Right ventricle myocardium superior (tissue), 1 donor: ENCODE measurements at places on chromosomes 2 and 18. TPM values are rescaled to one million over a fixed set of nuclear protein-coding genes. Genes with fewer than 3 reads are reported as not detected.

The OTOS gene
- total RNA-seq = not detected

The CACNB4 gene
- total RNA-seq = 0.46 TPM

DNA sequence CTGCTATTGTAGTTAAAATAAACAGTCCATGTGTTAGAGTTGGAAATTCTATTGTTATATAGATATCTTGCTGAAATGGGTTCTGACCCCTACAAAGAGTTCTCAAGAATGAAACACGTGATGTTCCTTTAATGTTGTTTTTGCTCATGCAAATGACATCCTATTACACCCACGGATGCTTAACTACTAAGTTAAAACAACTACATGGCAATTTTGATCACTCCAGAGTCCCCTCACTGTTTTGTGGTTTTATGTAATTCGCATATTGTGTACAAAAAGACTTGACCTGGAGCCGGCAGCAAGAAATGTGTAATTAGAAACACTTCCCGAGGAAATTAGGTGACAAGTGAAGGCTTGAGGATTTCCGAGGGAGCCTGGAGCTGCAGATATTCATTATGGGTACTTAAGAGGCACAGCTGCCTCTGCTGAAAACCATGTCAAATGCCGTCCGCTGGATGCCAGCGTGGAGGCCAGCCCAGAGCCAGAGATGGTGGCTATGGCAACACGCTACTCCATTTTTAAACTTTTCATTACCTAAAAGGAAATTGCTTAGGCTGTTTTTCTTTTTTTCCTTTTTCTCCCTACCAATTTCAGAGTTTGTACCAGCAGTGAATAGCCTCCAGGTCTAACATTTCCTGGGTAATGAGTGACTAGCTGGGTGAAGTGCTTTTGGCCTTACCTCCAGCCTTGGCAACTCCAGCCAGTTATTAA is 21.0 kb upstream of the CABLES1 start:
- DNase-seq = no peak

DNA sequence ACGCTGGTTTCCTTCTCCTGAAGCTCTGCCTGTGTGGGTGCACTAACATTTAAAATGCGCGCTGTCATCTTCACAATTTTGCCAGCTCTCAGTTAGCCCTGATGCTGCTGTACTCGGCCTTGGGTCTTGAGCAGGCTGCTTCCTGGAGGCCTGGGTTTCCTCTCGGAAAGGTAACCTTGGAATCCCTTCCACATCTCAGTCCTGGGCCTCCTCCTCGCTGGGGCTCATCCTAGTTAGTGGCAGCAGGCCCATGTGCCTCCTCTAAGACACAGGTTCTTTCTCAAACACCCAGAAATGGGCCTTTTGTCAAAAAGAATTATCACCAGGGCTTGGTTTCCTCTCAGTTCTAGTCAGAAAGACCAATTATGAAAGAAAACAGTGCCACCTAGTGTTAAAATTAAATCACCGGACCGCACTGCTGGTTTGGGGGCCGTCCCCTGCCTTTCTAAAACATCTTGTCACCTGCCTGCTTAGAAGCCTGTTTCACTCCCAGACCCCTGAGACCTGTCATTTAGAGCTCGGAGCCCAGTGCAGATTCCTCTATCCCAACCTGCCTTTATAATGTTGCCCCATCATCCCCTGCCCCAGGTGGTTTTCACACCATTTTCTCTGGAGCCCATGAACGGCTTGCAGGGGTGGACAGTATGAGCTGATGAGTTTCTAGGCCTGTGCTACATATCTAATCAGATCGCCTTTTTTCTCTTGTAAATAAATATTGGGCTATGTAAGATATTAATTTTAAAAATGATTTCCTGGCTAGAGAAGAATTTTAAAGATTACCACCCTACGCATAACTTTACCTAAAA is 42.4 kb downstream of the HK2 start:
- no peak for DNase-seq

The VAMP5 gene
- 56.3 TPM for total RNA-seq

DNA sequence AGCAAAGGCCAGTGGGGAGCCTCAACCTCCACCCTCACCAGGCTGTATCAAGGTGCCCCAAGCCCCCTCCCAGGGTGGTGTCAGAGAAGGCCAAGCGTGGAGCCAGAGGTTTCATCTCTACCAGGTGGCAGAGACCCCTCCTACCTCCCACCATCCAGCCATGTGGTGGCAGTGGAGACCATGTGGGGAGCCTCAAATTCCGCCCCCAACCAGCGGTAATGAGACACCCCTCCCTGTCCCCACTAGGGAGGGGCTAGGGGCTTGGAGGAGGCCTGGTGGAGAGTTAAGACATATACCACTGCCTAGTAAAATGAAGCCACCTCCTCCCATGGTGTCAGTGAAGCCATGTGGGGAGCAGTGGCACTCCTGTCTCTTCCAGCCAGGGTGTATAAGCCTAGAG is 24.4 kb upstream of the YPEL5 start:
- no peak for DNase-seq

- no peak for DNase-seq
Observed at GRCh38 chr2:14816069-14817060, 183.8 kb downstream of the LRATD1 start.

- no peak for DNase-seq
Observed at GRCh38 chr2:219109471-219109870, 48.8 kb upstream of the IHH start.

DNA sequence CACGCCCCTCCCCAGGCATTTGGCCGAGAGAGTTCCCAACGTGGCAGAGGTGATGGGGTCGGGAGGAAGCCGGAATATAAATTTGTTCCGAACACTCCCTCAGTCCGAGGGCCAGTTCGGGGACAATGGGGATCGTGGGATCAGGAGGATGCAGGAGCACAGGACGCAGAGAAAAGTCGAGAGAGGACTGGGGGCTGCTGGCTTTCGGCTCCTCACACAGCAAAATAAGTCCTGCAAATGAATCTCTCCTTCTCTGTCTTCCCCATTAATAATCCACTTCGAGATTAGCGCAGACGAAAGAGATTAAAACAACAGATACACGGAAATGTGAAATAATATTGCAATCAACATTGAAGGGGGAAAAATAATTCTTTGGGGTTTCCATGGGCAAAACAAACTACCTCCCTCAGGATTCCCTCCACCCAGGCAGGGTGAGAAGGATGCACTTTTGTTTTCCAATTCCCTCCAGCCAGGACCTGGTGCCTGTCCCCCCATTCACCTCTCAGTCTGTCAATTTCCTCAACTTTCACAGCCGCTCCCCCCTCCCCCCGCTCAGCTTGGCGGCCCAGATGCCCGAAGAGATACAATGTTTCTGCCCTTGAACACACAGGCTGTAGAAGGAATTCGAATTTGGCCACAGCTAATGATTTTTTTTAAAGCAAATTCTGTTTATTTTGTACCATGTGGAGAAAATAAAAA is 3.1 kb upstream of the ZEB2 start:
- peak; percentile 74 for DNase-seq

DNA sequence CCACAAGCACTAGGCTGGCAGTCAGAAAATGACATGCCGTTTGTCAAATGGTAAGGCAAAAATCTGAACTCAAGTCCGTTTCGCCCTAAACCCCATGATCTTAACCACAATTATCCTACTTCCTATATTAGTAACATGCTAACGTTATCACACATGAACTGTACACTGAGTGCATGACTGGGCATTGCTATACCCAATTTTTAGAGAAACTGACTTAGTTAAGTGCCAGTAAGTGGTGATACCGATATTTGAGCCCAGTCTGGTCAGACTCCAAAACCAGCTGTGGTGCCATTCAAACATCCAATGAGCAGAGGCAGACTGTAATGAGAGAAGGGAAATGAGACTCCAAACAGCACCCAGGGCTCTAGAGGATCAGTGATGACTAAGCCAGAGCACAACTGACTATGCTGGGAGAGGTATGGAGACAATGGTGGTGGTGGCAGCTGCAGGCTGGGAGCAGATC is 311.7 kb upstream of the PKDCC start:
- no peak for DNase-seq

The COL4A4 gene
- 10.3 TPM for total RNA-seq

DNA sequence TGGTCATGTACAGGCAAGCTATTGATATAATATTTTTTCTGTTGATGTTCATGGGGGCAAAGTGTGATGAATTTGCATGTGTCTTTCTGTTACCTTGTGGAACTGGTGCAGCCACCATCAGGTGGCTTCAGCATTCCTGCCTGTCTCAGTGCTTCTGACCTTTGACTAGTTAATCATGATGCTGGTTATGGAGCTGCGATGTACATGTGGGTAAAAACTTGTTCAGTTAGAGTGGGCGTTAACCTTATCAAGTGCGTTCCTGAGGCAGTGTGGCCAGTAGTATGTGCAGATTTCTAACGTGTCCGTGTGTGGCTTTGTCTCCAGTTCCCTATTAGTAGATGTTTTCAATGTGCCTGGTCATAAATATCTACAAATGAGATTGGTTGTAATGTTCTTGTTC is 127.4 kb upstream of the ZSWIM2 start:
- DNase-seq = no peak

The KLF11 gene
- 24.4 TPM for total RNA-seq

DNA sequence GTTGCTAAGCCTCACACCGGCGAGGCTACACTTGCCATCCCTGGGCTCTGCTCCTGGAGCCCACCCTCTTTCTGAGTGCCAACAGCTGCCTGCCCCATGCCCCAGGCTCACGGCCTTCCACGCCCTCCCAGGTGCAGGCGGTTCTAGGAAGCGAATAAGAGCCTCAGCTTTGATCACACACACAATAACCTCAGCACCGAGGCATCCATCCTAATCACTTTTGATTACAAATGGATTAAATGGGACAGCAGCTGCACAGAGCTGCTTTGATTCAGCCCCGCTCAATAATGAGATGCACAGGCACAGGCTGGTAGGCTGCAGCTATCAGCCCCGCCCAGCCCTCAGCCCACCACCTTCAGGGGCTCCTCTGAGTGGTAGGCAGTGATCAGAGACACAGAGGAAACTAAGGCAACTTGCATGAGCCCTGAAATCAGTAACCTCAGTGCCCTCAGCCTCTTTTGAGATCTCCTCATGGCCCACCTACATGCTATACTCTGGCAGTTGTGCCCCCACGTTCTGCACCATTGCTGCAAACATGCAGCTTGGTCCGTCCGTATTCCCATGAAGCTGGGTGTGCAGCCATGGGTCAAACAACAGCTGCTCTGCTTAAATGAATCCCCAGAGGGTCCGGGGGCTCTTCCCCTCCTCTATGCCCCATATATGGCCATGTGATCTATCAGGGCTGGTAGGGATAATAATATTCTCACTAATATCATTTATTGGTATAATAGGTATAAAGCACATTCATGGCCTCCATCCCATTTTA is 171.4 kb downstream of the SETBP1 start:
- DNase-seq = no peak

The UPP2 gene
- not detected for total RNA-seq

The ST6GAL2 gene
- not detected for total RNA-seq

DNA sequence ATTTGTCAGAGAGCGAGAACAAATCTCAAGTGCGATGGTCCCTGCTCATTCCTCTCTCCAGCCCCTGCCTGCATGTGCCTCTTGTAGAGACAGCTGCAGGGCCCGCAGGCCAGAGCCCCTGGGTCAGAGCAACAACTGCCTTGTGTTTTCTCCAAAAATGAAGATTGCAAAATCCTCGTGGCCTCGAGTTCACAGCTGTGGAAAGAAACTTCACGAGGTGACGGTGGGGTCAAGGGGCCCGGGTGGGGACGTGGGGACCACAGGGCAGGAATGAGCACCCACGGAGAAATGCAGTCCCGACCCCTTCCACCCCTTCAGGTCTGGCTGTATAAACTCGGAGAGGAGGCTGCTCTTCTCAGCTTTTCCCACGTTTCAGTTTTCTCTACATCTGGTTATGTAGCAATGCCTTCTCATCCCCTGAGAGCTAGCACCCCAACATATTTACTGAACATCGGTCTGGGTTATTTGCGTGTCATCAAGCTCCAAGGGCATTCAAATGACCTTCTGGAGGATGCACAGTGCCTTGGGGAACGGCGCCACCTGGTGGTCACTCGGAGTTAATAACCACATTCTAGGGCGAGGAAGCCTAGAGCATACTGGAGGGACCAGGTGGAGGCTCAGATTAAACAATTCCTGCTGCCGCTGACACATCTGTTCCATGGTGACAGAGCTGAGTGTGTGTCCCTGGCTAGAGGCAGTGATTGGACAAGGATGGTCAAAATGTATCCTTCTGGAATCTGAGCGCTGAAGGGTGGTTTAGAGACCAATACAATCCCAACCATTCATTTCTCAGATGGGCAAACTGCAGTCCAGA is 91.4 kb upstream of the CYRIA start:
- peak; percentile 87 for DNase-seq

DNA sequence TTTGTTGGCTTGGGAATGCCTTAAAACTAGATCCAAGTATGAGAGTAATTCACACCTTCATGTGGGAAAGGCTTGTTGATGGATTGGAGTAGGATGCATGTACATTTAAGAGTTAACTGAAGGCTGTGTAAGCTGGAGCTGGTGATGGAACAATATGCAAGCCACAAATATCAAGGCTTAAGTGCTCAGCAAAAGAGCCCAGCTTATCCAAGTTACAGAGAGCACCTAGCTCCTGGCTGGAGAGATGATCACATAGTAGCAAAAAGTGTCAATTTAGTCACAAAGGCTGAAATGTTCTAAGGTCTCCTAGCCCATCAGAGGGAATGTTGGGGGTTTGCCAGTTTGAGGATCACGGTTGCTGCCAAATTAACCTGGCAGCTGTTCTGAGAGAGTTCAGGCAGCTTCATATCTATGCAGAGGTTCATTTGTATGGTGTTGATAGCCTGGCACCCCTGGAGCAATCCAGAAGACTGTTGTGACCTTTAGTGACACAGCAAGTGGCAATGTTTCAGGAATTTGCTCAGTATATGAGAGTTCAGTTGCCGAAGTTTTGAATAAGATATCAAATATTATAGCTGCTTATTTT is 228.2 kb downstream of the DOK6 start:
- DNase-seq = no peak

The PSMA8 gene
- 0.48 TPM for total RNA-seq

DNA sequence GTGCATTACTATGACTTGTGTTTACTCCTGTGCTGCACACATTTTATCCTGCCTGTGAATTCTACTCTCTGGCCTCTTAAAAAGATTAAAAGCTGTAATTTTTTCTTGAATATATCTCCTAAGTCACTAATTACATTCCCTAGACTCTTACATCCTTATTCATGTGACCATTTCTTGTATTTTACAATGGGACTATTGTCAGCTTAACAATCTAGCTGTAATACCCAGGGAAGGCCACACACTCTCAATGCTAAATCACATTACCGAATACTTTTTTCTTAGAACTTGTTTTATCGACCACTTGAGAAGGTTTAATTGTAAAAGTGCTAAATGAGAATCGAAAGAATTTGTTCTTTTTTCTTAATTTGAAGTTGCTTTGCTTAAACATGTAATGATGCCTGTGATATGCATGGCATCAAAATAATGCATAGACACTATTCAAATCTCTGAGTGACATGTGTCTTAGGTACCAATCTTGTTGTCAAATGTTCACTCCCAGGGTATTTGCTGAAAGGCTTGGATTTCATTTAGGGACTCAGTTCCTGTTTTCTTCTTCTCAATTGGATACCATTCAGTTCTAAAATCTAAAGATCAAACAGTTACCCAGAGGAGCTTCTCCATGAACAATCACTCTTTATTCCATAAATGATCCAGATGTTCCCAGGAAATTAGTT is 498.5 kb downstream of the DPP10 start:
- no peak for DNase-seq

GRCh38 chr2:215454519-215455246 is 18.8 kb upstream of the FN1 start:
- DNase-seq = no peak
